ENCODE measurements at places on chromosomes 11 and 22.

GRCh38 chr22:20107951-20108756, 7.8 kb upstream of the RANBP1 start:
- no peak for DNase-seq

GRCh38 chr11:86459682-86460460, 85.2 kb downstream of the CCDC81 start:
- DNase-seq, result no peak

GRCh38 chr22:46595545-46595944, 24.6 kb upstream of the GRAMD4 start:
- DNase-seq, result no peak

DNA sequence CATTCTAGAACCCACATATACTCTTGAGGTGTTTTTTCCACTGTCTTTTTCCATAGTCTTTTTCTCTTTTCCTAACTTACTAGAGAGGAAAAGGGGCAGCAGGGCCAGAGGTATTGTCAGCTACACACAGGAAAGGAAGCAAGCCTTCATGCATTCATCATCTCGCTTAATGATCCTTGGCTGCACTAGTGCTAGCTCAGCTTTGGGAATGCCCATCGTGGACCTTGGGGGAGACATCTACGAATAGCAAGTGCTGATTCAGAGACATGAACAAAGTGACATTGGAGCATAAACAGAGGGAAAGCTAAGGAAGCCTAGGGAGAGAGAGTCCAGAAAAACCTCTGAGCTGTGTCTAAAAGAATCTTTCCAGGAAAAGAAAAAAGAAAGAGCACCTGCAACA, 466.3 kb upstream of the ARHGAP42 start:
- no peak for DNase-seq

DNA sequence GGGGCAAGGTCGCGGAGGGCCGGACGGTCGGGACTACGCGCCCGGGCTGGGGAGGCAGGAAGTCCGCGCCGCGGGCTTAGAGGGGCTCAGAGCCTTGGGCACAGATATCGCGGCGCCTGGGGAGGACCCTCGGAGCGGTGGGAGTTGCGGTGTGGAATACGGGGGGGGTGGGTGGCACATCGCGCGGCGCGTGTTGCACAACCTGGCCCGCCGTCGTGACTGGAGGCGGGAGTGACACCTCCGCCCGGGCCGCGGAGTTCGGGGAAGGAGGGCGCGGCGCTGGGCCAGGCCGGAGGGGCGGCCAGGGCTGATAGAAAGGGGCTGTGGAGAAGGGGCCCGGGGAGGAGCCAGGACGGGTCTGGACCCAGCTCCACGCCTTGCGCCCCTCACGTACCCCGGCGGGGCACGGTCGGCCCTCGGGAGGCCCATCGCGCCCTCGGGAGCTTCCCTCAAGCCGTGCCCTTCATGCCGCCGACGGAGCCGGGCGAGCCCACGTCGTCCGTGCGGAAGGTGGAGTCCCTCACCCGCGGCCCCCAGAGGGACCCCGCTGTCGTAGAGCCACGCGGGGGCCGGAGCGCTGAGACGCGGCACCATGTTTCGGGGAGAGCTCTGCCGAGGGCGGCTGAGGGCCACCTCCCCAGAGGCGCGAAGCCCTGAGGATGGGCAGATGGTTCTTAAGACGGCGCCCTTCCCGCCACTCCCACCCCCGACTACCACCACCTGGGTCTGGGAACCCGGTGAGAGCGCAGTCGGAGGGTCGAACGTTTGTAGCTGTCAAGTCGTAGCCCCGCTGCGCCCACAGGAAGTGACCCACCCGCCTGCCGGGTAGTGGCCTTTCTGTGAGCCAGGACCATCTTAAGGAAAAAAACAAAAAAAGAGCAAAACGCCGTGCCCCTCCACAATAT, 729 bp downstream of the IL17RA start:
- DNase-seq, result no peak

- DNase-seq, result no peak
Observed at GRCh38 chr22:25848954-25849353, 107.0 kb downstream of the MYO18B start.

GRCh38 chr11:42473106-42473505, 838.7 kb upstream of the API5 start:
- no peak for DNase-seq

DNA sequence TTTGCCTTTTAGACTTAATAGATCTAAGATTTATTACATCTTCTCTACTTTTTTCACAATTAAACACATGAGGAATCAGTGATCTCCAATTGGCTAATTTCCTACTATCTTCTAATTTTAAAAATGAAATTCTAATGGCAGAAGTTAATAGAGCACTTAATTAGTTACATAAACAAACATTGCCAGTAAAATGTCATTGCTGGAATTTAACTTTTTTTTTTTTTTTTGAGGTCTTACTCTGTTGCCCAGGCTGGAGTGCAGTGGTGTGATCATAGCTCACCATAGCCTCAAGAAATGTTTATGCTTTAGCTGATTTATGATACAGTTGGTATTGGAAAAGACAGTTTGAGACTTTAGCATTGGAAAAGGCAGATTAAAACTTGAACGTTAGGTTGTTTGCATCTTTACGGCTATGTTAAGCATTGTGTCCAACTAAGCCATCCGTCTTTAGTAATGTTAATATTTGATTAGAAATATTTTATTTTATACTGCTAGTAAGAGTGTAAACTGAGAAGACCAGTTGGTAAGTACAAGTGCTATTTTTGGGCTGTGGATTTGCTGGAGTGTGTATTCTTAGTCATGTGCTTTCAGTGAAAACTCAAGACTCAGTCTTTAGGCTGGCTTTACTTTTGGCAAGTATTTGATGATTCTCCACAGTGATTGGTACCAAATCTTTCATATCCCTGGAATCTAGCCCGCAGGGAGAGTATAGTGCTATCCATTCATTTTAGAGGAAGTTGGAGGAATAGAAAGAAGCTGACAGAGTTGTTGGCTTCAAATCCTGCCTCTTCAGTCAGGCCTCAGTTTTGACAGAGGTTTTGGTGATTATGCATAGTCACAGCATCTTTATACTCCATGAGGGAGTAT, 4.5 kb downstream of the ANO5 start:
- DNase-seq, result no peak

GRCh38 chr22:48137640-48138039, 1375.2 kb downstream of the TBC1D22A start:
- DNase-seq, result no peak

DNA sequence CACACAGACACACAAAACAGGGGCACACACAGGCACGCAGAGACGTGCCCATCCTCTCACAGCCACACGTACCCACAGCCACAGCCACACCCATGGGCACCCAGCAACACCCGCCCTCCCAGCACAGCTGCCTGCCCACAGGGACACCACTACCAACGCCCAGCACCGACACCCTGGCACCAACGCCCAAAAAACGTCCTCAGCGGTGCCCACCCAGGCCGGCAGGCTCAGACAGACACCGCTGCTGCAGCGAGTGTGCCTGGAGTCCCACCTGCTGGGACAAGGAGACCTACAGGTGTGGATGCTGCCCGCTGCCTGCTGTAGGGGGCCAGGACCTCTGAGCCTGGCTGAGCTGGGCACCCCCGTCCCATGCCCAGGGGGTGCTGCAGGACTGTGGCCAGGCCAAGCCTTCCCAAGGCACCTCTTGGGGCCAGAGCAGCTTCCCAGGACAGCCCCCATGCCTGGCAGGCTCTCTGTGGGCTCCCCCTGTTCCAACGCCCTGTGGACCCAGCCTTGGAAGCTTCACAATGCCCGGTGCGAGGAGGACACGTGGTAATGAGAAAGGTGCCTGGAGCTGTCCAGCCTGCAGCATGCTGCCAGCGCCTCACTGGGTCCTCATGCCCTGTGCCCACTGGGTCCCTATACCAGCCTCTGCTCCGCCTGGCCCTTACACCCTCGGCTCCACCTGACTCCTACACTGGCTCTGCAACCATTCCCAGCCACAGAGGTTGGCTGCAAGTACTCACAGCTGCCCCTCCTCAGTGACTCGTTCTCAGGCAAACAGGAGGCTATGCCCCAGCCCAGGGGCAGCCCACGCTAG, 45.8 kb upstream of the TH start:
- no peak for DNase-seq

GRCh38 chr11:2847561-2847960, 38.0 kb downstream of the CDKN1C start:
- DNase-seq, result no peak

GRCh38 chr11:94958121-94958696, 15.1 kb downstream of the CWC15 start:
- DNase-seq, result no peak

GRCh38 chr11:72482211-72482812, 48.0 kb upstream of the CLPB start:
- peak; percentile 12 for DNase-seq

DNA sequence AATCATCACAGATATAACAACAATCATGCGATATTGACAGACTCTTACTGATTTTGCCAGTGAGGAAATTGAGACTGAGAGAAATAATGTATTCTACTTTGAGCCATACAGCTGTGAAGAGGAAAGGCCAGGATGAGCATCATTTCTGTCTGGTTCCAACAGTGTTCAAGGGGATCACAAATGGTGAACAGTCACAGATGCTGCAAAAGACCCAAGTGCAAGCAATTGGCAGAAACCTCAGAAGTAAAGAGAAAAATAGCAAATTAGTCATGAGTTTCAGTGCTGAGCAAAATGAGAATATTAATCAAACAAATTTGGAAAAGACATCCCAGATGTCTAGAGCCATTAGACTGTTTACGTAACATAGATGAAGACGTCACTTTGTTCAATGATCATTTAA, 114.1 kb downstream of the RAB38 start:
- no peak for DNase-seq

DNA sequence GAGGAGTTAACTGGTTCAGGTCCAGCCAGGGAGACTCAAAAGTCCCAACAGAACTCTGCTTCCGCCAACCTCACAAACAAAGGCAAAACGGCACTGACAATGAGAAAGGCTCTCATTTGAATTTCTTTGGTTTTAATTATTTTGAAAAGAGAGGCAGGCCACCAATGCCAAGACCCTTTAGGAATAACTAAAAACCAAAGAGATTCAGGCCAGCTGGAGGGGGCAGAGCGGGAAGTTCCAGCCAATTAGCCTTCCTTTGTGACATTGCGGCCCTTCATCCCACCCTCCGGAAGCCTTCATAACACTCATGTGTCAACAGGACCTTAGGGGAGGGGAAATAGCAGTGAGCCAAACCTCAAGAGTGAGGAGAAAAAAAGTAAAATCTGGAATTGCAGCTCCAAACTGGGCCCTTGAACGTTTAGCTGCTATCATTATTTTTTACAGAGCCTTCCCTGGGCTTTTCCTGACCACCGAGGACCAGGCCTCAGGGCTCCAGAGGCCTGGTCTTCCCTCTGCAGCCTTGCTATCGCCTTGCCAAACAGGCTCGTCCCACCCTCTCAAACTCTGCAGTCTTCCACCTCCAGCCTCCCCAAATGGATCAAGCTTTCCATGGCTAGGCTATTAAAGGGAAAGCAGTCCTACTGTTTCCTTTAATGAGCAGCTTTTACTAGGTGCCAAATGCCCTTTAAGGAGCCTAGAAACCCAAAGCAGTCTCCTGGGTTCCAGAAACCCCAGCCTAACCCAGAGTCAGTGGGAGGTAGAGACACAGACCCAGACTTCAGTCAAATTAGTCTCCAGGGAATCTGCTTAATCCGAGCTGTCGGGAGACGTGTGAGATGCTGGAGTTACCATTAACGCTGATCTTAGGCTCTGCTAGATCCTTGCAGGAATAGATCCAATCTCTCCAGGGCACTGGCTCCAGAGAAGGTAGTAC, 114.2 kb downstream of the CCDC34 start:
- no peak for DNase-seq

- no peak for DNase-seq
Observed at GRCh38 chr11:19093976-19094375, 23.0 kb upstream of the ZDHHC13 start.

DNA sequence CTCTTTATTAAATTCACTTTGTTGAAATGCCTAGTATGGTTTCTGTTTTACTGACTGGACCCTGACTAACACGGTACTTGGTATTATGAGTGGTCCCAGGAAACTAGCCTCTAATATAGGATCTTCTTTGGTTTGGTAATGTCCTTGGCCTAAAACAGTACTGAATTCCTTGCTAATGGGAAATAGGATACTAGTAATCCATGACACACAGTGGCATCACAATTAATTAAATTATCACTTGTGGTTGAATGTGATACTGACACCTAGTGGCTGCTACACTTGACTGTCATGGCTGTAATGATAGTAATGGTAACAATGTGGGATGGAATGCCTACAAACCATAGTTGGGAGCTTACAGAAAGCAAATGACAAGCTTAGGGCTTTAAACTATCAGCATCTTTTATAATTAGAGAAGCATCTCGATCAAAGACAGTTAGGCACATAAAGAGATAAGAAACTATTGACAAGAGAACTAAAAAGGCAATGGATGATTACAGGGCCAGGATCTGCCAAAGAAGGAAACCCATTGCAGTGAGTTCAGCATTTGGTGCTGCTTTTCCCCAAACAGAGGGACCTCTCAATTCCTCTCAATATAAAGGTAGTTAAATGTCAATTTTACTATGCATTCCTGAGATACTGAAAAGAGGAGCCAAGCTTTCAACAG, 8.6 kb downstream of the DNHD1 start:
- no peak for DNase-seq

GRCh38 chr11:16049611-16050010, 306.7 kb downstream of the SOX6 start:
- no peak for DNase-seq

- no peak for DNase-seq
Observed at GRCh38 chr22:37797874-37798500, 9.7 kb upstream of the GCAT start.

DNA sequence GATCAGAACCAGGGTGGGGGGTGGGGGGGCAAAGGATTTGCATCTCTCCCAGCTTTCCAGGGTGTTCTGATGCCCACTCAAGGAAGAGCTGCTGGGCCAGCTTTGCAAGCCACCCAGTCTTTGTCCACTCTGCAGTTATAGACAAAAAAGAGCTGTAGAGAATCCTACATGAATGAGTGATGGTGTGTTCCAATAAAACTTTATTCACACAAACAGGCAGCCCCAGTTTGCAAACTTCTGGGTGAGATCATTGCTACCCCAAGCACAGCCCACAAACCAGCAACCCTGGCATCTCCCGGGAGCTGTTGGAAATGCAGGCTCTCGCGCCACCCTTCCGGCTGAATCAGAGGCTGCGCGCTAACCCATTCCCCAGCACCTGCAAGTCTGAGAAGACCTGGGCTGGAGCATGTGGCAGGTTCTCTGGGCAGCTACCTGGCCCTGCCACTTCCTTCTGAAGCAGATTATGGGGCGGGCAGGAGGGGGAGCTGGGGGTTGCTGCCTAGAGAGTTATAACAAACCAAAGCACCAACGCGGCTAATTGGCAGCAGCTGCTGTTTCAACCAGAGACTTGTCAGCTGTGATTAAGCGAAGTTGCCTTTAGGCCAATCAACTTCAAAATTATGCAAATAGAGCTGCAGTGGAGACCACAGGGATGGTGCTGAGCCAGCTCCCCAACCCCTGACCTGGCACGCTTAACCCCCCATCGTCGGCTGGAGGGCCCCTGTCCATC, 3.8 kb upstream of the SHISAL1 start:
- DNase-seq, result no peak
